Mesothelial cell of epicardium (in vitro differentiated cells): ENCODE measurements at places on chromosomes 5 and 9. TPM values are rescaled to one million over a fixed set of nuclear protein-coding genes. Genes with fewer than 3 reads are reported as not detected.

Gene DND1
- total RNA-seq: 3.3 to 3.9 TPM (median 3.5 TPM) in 3 replicates

Gene LRRC19
- not detected in 3 replicates for total RNA-seq

Gene RNF183
- total RNA-seq: 0.16 to 0.53 TPM (median 0.29 TPM) in 3 replicates

Gene IL4
- not detected in 3 replicates for total RNA-seq

Gene S100Z
- 0.32 to 0.80 TPM (median 0.62 TPM) in 3 replicates for total RNA-seq

Gene SPINK13
- not detected in 3 replicates for total RNA-seq

Gene ABLIM3
- 0.24 to 0.27 TPM (median 0.25 TPM) in 3 replicates for total RNA-seq

DNA sequence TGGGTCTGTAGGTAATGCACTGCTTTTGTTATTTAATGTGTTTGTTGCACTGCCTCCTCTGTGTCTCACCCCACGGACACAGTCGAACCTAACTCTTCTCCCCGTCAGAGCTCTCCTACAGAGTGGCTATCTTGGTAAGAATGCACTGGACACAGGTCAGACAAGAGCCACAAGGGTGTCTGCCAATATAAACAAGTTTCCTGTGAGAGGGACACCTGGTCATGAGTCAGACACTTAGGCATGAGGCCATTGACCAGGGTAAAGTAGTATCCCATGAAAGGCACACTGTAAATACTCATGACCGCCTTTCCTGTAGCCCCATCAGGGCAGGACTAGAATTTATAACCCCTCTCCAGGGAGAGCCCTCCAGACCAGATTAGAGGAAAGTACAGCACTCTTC is 115.5 kb downstream of the SLC12A2 start:
- H3K4me1 ChIP-seq: peaks cover 33% of the 10 kb centered on the region
- H3K4me3 ChIP-seq: no peak overlapping the region
- peaks cover 3% of the 10 kb centered on the region for H3K36me3 ChIP-seq
- no peaks in the 10 kb centered on the region for H3K27me3 ChIP-seq
- no peak for DNase-seq
- no peak overlapping the region for H3K27ac ChIP-seq

DNA sequence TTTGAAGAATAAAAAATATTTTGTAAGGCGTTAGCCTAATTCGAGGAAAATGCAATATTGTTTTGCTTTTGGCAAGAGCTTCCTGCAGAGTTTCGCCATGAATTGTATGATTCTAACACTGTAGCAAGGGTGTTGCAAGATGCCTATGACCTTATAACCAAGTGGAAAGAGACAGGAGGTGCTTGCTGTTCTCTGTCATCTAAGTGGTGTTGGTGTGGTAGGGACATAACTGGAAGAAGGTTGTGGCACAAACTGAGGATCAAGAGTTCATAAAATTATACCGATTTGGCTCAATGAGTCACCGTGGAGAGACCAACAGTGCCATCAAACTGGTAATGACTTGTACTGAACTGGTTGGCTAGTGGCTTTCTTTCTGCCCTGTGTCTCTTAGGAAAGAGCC is 6.3 kb downstream of the STC2 start:
- peaks cover 70% of the 10 kb centered on the region for H3K4me1 ChIP-seq
- no peak for DNase-seq
- no peak overlapping the region for H3K27ac ChIP-seq
- H3K4me3 ChIP-seq: no peak overlapping the region
- H3K27me3 ChIP-seq: peaks cover 2% of the 10 kb centered on the region

- no peaks in the 10 kb centered on the region for H3K27me3 ChIP-seq
- peaks cover 36% of the 10 kb centered on the region for H3K4me1 ChIP-seq
- peak overlapping the region; percentile 40 for H3K27ac ChIP-seq
- no peak for DNase-seq
- peaks cover 2% of the 10 kb centered on the region for H3K36me3 ChIP-seq
These were observed 35.5 kb downstream of the EFNA5 start for GRCh38 chr5:107634981-107635848.

- no peaks in the 10 kb centered on the region for H3K36me3 ChIP-seq
- DNase-seq: peak; percentile 28
- H3K4me1 ChIP-seq: peaks cover 3% of the 10 kb centered on the region
- no peak overlapping the region for H3K4me3 ChIP-seq
These were observed 45.6 kb downstream of the COL15A1 start for GRCh38 chr9:98989036-98990000.

- H3K27me3 ChIP-seq: peaks cover 14% of the 10 kb centered on the region
- H3K36me3 ChIP-seq: no peaks in the 10 kb centered on the region
- peaks cover 45% of the 10 kb centered on the region for H3K4me1 ChIP-seq
- H3K27ac ChIP-seq: peak overlapping the region; percentile 64
- no peak overlapping the region for H3K4me3 ChIP-seq
These were observed 399.9 kb downstream of the ZSWIM6 start for GRCh38 chr5:61731946-61732314.

DNA sequence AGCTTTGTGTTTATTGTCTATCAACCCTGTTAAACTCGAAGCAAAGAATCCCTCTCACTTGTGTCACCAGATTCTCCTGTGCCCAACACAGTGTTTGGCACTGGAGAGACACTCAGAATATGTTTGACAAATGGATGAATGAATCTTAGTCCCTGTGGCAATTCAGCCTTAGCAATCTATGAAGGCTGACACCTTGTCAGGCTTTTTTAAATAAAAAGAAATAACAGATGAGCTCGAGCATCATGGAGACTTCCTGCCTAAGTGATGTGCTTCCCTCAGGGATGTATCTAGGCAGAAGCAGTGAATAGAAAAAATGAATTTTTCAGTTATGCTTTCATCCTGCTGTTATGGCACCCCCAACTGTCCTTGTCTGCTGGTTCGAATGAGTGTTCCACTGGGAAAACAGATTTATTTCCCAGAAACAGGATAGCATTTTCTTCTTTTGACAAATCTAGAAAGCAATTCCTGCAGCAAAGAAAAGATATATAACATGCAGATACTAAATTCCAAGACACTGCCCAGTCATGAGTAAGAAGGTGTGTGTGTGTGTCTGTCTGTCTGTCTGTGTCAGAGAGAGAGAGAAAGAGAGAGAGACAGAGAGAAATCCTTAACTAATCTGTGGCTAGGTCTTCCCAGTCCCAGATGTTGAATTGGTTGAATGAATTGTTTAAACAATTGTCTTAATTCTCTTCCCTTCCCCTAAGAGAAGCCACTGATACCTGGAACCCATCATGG is 16.7 kb downstream of the MAMDC2 start:
- no peak overlapping the region for H3K27ac ChIP-seq
- no peaks in the 10 kb centered on the region for H3K4me1 ChIP-seq
- H3K36me3 ChIP-seq: no peaks in the 10 kb centered on the region
- H3K4me3 ChIP-seq: no peak overlapping the region
- DNase-seq: no peak

- no peak for DNase-seq
- H3K4me3 ChIP-seq: no peak overlapping the region
- peaks cover 2% of the 10 kb centered on the region for H3K36me3 ChIP-seq
- H3K4me1 ChIP-seq: no peaks in the 10 kb centered on the region
- peak overlapping the region; percentile 76 for H3K27ac ChIP-seq
- peaks cover 15% of the 10 kb centered on the region for H3K27me3 ChIP-seq
These were observed 39.7 kb downstream of the EGFLAM start for GRCh38 chr5:38297830-38298608.

- H3K27ac ChIP-seq: peak overlapping the region; percentile 65
- no peaks in the 10 kb centered on the region for H3K27me3 ChIP-seq
- no peak overlapping the region for H3K4me3 ChIP-seq
- peaks cover 30% of the 10 kb centered on the region for H3K4me1 ChIP-seq
These were observed 16.4 kb downstream of the RAB14 start for GRCh38 chr9:121185178-121185745.

DNA sequence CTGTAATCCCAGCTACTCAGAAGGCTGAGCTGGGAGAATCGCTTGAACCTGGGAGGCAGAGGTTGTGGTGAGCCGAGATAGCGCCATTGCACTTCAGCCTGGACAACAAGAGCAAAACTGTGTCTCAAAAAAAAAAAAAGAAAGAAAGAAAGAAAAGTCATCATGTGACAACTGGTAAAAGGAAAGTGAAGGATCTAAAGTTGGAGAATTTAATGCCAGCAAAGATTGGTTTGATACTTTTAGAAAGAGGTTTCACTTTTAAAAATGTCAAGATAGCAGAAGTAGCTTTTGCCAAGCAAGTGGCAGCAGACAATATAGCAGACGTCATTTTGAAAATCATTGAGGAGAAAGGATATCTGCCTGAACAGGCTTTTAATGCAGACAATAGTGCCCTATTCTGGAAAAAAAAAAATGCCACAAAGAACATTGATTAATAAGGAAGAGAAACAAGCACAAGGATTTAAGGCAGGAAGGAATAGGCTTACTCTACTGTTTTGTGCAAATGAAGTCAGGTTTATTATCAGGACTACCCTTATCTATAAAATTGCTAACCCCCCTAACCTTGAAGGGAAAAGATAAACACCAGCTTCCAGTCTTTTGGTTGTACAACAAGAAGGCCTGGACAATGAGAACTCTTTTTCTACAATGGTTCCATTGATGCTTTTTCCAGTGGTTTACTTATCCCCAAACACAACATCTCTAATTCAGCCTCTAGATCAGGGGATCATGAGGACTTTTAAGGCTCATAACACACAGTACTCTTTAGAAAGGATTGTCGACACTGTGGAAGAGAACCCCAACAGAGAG is 12.0 kb downstream of the PKD2L2 start:
- H3K4me1 ChIP-seq: no peaks in the 10 kb centered on the region
- no peak overlapping the region for H3K4me3 ChIP-seq
- H3K27ac ChIP-seq: no peak overlapping the region
- no peak for DNase-seq

DNA sequence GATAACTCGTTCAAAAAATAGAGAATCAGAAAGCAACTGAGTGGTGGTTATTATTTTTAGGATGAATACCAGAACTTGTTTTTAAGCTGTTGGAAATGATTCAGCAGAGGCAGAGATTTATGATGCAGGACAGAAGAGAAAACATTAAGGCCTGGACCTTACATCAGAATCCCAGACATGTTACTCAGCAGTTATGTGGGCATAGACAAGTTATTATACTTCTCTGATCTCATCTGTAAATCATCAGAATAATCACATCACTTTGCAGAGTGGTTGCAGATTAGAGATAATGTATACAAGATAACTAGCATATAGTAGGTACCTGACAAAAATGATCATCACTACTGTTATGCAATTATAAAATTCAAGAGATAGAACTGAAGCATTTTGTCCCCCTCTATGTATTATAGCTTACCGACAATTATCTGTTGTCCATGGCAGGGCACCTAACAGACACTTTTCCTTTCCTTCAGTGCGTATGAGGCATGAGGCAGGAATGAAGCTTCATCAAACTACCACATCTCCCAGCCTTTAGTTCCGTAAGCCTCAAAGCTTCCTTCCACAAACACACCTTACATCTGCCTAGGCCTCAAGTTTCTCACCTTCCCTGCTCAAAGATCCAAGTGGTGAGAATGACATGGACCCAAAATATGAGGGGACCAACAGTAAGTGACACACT is 165.9 kb downstream of the DENND1A start:
- H3K4me1 ChIP-seq: peaks cover 6% of the 10 kb centered on the region
- no peak for DNase-seq
- peaks cover 1% of the 10 kb centered on the region for H3K36me3 ChIP-seq
